ENCODE measurements at places on chromosomes 5 and 9.

DNA sequence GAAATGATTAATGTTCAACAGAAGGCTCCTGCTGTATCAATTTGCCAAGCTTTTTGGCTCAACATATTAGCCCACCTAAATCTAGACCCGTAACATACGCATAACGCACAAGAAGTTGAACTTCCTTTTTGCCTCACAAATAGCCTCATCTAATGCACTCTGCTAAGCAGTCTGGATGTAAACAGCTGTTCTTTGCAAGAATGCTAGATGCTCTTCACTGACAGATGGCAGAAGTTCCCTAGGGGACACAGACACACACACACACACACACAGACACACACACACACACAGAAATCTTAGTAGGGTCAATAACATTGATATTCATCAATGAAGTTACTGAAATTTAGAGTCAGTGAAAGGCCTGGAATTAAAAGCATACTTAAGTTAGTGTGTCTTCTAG is 13.2 kb upstream of the PCA3 start:
- DNase-seq, result no peak

DNA sequence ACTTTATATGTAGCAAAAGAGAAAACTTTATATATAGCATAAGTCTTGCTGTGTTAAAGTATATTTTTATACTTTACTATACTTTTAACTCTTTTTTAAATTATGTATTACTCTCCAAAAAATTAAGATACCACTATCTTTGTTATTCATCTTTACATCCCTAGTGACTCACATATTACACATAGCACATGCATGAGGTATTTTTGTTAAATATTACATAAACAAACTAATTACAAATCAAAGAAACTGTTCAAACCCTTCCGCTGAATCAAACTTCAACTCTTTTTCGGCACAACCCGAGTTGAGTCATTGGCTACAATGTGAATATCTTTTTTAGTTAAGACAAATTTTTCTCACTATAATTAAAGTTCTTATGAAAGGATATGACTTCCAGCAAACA is 32.1 kb downstream of the NADK2 start:
- DNase-seq, result no peak

GRCh38 chr5:78797936-78798672 is 149.5 kb upstream of the LHFPL2 start:
- DNase-seq, result no peak

DNA sequence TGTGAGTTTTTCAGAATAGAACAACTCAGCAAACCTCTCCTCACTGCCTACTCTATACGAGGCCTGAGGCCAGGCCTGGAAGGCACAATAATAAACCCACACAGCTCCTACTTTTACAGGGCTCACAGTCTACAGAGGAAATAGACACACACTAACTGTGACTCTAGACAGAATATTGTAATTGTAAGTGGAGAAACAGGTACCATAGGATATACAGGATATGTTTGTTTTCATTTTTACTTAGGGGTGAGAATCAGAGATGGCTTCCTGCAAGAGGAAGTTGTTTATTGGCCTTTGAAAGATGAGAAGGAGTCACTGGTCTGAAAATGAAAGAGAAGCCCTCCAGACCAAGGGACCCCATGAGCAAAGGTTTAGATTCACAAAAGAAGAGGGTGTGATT is 35.8 kb upstream of the TGFBR1 start:
- no peak for DNase-seq

DNA sequence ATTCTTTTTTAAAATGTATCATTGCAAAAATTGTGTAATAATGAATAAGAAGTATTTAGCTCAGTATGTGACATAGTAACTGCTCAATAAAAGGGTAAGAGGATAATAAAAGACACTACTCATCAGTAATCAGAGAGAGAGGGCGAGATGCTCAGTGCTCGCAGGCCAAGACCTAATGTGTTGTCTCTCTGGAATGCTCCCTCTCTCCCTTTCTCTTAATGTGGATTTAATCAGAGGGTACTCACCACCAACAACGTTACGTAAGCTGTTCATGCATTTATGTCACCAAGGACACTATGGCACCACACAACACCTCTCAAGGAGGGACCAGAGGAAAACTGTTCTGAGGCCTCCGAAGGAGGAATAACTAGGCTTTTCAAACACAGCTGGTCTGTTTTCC is 42.5 kb downstream of the WHRN start:
- DNase-seq, result no peak

DNA sequence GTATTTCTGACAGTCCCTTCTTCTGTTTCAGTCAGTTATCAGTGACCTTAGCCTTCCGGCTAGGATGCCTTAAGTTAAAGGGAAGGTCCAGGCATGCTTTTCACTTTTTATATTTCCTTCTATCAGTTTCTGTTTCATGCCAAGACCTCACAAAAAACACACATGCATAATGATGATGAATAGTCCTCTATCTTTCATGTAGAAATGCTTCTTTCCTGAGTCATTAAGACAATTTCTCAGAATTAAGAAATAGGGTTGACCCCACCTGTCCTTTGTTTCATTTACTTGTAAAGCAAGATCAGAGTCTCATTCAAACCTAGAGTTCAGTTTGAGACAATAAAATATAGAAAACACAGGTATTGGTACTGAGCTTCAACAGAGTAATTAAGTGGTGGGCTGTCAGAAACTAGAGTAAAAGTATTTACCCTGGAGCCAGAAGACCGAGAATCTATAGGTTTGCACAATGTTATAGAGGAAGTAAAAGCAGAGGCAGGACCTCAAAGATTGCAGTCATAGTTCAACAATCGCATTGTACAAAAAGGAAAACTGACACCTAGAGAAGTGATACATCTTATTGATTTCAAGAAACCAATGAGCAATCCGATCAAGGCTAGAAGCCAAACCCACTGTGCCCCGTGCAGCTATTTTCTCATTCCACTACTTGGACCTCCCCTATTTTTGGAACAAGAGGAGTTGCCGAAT is 118.7 kb upstream of the PUM3 start:
- no peak for DNase-seq

- DNase-seq, result no peak
Measured at GRCh38 chr5:56019306-56020272, 24.8 kb upstream of the IL6ST start.

GRCh38 chr5:125209650-125210049 is 463.2 kb upstream of the ZNF608 start:
- DNase-seq, result no peak

DNA sequence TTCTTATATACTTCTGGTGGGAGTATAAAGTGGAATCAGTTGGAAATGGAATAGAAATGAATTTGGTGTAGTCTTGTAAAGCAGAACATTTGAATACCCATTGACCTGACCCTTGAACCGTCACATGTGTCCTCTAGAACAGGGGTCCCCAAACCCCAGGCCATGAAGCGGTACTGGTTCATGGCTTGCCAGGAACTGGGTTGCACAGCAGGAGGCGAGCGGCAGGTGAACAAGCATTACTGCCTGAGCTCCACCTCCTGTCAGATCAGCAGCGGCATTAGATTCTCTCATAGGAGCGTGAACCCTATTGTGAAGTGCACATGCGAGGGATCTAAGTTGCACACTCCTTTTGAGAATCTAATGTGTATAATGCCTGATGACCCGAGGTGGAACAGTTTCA is 80.0 kb downstream of the RANBP17 start:
- DNase-seq, result no peak

DNA sequence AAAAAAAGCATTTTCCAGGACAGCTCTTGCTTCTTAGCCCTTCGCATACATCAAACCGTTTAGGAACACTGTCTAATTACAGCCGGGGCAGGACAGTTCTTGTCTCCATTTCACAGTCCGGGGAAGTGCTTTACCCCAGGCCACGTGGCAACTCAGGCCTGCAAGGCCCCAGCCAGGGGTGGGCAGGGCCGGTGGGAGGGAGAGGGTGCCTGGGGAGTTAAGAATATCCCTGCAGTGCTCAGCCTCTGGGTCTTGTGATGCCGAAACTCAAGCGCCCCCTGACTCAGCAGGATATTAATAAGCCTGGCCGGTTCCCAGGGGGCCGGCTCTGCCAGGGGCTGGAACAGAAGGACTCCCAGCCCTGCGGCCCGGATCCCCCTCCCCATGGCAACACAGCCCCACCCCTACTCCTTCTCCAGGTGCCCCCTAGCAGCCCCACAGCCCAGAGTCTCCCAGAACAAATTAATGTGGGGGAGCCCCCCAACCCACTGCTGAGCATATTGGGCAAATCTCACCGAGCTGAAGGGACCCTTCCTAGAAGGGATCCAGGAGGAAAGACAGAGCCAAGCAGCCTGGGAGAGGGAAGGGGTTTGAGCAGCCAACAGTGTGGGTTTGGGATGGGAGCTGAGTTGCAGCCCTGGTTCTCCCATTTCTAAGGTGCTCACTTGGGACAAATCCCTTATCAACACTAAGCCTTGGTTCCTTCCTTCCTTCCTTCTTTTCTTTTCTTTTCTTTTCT is 45.3 kb downstream of the PLPP7 start:
- no peak for DNase-seq

DNA sequence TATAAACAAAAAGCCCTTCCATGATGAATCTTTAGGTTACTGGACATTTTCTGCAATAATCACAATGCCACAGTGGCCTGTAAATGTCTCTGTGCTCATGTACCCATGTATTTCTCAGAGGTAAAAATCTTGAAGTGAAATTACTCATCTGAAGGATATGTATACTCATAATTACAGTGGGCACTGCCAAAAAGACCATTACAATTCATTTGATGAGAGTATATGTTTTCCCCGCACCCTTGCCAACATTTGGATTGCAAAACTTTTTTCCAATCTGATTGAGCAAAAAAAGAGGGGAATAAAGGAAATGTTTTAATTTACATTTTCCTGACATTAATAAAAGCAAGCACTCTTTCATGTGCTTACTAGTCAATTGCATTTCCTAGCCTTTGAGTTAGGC is 110.5 kb downstream of the EPB41L4A start:
- no peak for DNase-seq

DNA sequence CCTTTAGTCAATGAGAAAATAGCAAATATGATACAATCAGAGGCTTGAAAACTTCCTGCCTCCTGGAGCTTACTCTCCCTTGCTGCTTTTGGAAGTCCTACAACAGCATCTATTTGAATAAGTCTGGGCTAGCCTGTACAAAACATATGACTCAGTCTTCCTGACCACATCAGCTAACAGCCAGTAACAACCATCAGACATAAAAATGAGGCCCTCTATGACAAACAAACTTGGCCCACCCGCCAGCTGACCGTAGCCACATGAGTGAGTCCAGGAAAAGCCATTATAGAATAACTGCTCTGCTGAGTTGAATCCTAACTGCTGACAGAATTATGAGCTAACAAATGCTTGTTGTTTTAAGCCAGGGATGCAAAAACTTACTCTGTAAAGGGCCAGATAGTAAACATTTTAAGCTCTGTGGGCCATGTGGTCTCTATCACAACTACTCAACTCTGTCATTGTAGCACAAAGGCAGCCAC is 347.6 kb downstream of the PTPRD start:
- DNase-seq, result peak; percentile 62
